ENCODE measurements at places on chromosomes 6 and 20.
A peak's percentile ranks its signal among the peaks of the same experiment; 100 is the strongest.

DNA sequence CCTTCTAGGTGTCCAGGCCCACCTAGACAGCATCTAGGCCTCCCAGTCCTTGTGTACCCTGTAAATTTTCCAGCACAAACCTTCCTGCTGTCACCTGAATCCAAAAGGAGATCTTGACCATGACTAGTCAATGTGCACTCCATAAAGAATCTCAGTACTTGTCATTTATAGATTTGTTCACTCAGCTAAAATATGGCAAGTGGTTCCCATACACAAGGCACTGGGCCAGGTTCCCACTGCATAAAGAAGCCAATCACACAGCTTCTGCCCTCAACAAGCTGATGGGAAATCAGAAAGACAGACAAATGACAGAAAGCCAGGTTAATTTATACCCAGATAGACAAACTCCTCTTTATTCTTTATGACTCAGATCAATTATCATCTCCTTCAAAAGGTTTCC lies 526.8 kb downstream of the CD83 start:
- DNase-seq, result no peak

DNA sequence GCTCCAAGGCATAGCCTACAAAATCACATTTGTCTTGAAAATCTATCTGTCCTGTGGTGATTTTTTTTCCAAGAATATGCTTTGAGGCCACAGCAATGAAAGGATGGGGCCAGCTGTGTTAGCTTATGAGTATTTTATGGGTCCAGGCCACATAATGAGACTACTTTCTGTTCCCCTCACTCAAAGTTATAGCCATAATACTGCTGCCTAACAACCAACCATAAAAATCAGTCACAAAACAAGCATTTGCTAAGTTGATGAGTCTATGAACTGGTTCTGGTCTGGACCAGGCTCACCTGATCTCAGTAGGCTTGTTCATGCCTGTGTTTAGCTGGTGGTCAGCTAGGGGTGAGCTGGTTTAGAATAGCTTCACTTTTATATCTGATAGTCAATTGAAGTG lies 192.5 kb upstream of the PLCB4 start:
- no peak for DNase-seq

DNA sequence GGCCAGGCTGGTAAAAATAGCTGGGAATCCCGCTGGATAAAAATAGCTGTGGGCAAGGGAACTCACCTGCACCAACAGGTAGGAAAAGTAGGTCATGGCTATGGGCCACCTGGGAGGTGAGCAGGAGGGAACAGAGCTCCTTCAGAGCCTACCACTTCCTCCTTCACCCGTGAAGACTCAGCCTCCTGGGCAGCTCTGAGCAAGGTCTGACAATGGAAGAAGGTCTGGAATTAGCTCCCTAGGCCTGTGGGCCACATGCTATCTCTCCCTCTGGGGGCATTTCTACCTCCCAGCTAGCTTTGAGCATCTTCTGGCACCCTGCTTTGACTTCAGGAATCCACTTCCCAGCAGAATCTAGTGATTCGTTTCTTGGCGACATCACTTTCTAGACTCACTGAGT lies 153.9 kb downstream of the MRPL14 start:
- no peak for DNase-seq

- no peak for DNase-seq
Measured at GRCh38 chr20:1803061-1803931, 91.9 kb upstream of the SIRPA start.

DNA sequence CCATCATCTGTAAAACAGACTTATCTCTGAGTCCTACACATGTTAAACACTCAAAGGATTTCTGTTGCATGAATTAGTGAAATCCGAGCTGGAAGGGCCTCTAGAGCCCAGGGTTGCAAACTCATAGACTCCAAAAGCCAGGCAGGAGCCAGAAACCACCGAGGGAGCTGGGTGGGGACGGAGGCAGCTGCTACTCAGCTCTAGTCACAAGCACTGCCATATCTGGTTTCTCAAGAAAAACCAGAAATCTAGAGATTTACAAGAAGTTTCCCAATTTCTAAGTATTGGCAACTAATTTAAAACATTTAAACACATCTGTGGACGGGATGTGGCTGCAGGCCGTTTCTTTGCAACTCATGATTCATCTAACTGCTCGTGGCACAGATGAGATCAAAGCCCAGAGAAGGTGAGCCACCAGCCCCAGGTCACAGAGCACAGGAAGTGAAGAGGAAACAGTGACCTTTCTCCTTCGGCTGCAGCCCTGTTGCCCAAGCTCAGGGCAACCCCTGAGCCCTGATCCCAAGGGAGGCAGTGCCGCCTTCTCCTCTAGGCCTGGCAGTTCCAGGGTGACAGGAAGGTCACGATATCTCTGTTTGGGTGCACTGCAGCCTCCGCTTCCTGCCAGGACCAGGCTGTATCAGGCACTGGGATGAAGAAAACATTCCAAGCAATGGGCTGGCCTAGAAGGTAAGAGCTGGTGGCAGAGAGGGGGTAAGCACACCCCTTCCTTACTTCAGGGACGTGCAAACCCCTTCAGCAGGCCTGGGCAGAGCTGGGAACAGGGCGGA lies 26.4 kb upstream of the PTGIS start:
- peak; percentile 96 for DNase-seq

DNA sequence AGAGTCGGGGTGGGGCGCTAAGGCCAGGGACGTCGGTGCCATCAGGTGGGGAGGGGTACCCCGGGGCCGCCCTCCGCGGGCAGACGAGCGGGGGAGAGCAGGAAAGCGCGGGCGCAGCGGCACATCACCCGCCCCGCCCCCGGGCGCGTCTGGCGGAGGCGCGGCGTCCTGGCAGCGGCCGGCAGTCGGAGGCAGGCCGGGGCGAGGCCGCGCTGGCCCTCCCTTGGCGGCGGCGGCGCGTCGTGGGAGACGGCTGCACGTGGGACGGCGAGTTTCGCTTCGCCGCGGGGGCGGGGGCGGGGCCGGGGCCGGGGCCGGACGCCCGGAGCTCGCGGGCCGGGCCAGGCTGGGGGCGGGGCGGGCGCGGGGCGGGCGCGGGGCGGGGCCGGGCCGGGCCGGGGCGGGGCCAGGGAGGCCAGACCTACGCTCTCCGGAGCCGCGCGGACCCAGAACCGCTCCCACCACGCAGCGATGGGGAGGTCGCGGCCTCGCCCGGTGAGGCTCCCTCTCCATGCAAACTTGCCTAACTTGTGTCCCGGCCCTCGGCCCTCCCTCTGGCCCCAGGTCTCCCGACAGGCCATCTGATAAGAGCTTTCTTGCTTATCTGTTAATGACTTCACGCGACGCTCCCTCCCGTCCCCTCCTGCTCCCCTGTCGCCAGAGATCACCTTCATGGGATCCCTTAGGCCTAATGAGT lies 12.5 kb downstream of the ITPR3 start:
- no peak for DNase-seq

GRCh38 chr6:32371229-32371628 lies 474 bp downstream of the TSBP1 start:
- DNase-seq, result no peak

- no peak for DNase-seq
Measured at GRCh38 chr6:118735320-118735719, 83.9 kb upstream of the CEP85L start.

- DNase-seq, result no peak
Measured at GRCh38 chr6:48560408-48560807, 449.4 kb upstream of the PTCHD4 start.

GRCh38 chr6:53998303-53998702 lies 112.9 kb upstream of the MLIP start:
- no peak for DNase-seq

DNA sequence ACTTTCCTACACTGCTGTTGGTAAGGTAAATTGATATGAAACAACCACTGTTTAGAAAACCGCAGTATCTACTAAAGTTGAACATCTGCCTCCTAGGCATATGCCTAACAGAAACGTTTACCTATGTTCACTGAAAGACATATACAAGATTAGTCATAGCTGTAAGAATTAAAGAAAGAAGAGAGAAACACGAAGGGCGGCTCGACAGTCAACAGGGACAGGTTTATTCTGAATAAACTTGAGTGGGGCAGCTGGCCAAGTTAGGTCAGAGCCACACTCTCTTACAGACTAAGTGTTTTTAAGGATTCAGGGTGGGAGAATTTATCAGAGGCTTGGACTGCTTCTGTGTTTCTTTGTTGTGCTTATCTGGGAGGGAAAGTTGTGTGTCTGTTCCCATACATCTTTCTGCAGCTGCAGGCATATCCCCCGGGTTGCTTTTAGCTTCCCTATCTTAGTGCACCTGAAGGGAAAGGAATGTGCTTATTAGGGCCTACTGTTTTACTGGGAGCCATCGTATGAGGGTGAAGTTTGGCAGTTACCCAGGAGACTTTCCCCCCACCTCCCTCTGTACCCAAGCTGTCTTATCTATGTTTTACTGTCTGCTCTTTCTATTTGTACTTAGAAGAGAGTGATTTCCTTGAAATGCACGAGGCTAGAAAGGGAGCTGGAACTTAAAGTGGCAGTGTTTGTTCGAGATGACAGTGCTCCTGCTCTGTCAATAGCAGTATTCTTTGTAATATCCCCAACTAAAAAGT lies 20.4 kb downstream of the PROCR start:
- DNase-seq, result no peak

GRCh38 chr6:163390770-163391169 lies 23.7 kb upstream of the QKI start:
- DNase-seq, result no peak

GRCh38 chr6:6362056-6362840 lies 41.8 kb upstream of the F13A1 start:
- DNase-seq, result no peak

GRCh38 chr6:148146717-148147462 lies 195.7 kb upstream of the SASH1 start:
- no peak for DNase-seq

DNA sequence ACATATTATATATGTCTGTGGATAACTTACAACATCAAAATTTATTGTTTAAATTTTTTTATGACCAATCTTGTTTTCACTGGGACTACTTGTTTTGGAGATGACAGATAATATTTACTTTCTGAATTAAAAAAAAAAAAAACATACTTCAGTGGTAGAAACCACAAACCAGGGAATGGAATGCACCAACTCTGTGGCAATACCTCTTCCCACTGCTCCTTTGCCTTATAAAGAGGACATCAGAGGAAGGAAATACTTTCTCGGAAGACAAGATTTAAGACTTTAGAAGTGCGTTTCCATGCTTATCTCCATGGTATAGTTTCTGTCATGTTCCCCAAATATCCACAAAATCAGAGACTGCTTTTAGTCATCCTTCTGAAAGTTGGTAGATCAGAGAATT lies 1241.1 kb upstream of the EYS start:
- DNase-seq, result no peak

GRCh38 chr6:123895346-123895745 lies 91.7 kb downstream of the NKAIN2 start:
- DNase-seq, result no peak
